Heart left ventricle (tissue), 16 donors: ENCODE measurements at places on chromosomes 16 and 17. TPM values are rescaled to one million over a fixed set of nuclear protein-coding genes. Genes with fewer than 3 reads are reported as not detected.

- no peaks in the 10 kb centered on the region for H3K4me1 ChIP-seq
- H3K27me3 ChIP-seq, result no peaks in the 10 kb centered on the region
- DNase-seq, result no peak
- no peak overlapping the region for H3K27ac ChIP-seq
- H3K4me3 ChIP-seq, result no peak overlapping the region
Measured at GRCh38 chr16:11049396-11050059, 105.2 kb downstream of the CLEC16A start.

GRCh38 chr17:49742166-49742638 is 21.7 kb downstream of the FAM117A start:
- no peaks in the 10 kb centered on the region for H3K27me3 ChIP-seq
- H3K4me3 ChIP-seq, result no peak overlapping the region
- H3K36me3 ChIP-seq, result no peaks in the 10 kb centered on the region
- peaks cover 57% of the 10 kb centered on the region for H3K4me1 ChIP-seq

DNA sequence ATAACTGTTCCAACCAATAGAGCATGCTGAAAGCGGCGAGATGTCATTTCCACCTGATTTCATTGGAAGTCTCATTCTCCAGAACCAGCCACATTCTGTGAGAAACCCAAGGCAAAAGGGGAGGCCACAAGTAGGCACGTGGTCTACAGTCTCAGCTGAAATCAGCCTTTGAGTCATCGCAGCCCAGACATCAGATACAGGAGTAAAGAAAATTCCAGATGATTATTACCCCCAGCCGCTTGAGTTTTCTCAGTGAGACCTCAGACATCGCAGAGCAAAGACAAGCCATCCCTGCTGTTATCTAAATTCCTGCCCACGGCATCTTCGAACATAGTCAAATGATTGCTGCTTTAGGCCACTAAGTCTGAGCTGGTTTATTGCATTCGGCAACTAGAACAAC is 23.1 kb downstream of the STAT3 start:
- H3K36me3 ChIP-seq, result no peaks in the 10 kb centered on the region
- H3K4me1 ChIP-seq, result peaks cover 84% of the 10 kb centered on the region
- no peak overlapping the region for H3K4me3 ChIP-seq
- no peak overlapping the region for H3K27ac ChIP-seq

Gene DDX5
- 288 TPM for total RNA-seq

Gene AHSP
- total RNA-seq, result not detected

Gene CFAP97D1
- not detected for total RNA-seq

Gene PTX4
- total RNA-seq, result 0.20 TPM

Gene GDPD1
- 1.3 TPM for total RNA-seq

Gene SLC5A11
- not detected for total RNA-seq
